ENCODE measurements at places on chromosomes 4 and X.
A peak's percentile ranks its signal among the peaks of the same experiment; 100 is the strongest.

DNA sequence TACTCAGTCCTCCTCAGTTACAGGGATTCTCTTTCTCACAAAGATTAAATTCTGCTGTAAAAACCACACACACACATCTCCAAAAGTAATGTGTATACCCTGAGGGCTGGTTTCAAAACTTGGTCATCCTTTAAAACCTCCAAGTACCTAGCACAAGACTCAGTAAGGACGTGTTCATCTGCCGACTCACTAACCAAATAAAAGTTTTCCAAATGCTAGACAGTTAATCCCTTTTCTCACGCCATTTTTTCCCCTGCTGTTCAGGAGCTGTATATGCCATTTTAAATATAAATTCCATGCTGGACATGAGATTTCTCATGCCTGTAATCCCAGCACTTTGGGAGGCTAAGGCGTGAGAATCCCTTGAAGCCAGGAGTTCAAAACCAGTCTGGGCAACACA lies 3.9 kb upstream of the SAT1 start:
- no peak for DNase-seq

DNA sequence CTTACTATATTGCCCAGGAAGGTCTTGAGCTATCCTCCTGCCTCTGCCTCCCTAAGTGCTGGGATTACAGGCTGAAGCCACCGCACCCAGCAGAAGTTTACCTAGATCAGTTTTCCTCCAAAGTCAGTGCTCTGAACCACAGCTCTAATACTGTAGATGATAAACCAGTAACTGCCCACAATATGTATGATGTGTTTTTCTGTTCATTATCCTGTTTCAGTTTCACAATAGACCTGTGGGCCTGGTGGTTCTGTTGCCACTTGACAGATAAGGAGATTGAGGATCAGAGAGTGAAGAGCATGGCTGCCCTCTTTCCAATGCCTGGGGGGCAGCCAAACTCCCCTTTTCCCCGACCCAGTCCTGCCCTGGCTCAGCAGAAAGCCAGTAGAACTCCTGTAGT lies 87.0 kb downstream of the EFNB1 start:
- DNase-seq = no peak

DNA sequence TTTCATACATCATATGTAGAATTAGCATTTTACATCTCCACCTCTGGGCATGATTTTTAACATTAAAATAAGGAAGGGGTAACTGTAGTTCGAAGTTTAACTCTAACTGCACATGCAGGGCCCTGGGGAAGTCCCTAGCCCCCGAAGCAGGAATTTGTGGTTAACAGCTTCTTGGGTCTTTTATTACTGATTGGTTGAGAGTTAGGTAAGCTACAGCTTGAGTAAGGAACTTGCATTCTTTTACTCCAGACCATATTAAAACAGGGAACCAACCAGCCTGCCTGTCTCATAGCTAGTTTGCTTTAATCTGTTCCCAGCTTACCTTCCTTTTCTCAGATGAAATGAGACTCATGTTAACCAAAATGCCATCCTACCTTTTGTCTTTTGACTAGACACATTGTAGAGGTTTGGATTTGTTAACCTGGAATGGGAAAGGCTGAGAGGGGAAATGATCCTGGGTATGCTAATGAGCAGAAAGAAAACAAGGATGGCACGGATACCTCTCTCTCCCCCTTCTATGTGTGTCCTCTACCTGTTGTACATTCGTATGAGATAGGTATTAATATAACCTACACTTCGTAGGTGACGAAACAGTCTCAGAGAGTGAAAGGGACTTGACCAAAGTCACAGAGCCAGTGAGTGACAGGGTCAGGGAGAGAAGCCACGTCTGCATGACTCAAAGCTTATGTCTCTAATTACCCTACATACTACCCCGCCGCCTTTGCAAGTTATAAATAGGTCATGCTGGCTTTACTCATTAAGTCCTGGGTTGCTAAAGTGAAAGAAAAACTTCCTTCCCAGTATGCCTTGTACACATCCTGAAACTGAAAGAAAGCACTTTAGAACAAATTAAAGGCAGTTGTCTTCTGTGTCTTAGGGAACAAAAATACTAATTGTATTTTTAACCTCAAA lies 119.5 kb upstream of the AFF2 start:
- peak; percentile 15 for DNase-seq

DNA sequence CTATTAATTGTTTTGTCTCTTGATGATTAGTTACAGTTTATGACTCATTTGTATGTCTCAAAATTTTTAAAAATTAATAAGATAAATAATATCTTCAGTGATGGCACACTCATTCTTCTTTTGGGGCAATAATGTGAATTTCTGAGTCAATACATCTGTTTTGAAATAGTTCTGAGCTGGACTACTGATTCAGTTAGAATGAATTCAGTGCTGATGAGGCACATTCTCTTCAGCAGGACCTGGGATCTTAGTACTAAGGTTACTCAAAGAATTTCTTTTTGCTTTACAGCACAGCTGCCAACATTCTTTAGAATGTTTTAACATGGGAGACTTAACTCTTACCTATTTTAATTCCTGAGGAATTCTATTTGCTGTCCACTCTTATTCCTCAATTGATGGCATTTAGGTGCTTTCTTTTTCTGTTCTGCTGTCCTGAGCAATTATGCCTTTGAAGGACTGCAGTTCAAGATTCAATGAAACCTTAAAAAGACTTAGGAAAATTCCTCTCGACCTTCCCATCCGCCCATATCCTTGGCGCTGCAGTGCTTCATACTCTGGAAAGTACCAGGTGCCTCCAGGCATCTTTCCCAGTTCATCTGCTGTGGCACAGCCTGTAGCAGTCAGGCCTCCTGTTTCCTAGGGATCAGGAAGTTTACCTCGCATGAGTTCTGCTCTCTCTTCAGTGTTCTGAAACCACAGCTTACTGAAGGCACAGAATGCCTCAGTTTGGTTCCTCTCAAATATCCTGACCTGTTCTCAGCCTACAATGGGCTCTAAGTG lies 213.7 kb downstream of the FSTL5 start:
- no peak for DNase-seq
